Psoas muscle (tissue), 8 donors: ENCODE measurements at places on chromosomes 16 and 17.

DNA sequence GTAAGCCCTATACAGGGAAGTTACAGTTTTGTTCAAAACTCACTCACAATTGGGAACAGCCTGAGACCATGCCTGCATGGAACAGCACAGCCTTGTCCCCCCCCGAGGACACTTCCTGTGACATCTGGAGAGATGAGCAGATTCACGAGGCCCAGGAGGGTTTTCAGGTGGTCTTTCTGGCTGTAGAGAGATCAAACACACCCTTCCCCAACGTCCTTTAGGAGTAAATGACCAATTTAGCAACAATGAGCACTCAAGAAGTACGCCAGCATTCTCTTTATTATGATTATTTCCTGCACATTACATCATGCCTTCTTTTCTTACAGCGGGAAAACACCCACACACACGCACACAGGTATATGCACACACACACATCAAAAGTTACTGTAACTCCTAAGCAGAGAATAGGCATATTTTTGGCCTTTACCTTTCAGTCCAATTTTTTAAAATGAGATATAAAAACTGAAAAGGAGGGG lies 39.0 kb downstream of the ADCY9 start:
- H3K4me3 ChIP-seq, result no peak overlapping the region
- peak overlapping the region; percentile 64 for H3K27ac ChIP-seq
- H3K4me1 ChIP-seq, result peaks cover 26% of the 10 kb centered on the region
- H3K36me3 ChIP-seq, result no peaks in the 10 kb centered on the region
- no peak for DNase-seq

- H3K27me3 ChIP-seq, result no peaks in the 10 kb centered on the region
- no peak for DNase-seq
- H3K4me3 ChIP-seq, result peak overlapping the region; percentile 79
- H3K27ac ChIP-seq, result peak overlapping the region; percentile 82
These were observed 1.0 kb downstream of the SLC47A1 start for GRCh38 chr17:19534562-19535149.

GRCh38 chr17:2906901-2907300 lies 110.7 kb downstream of the RAP1GAP2 start:
- H3K4me3 ChIP-seq, result no peak overlapping the region
- H3K27ac ChIP-seq, result no peak overlapping the region
- no peaks in the 10 kb centered on the region for H3K27me3 ChIP-seq
- no peaks in the 10 kb centered on the region for H3K36me3 ChIP-seq
- no peak for DNase-seq

DNA sequence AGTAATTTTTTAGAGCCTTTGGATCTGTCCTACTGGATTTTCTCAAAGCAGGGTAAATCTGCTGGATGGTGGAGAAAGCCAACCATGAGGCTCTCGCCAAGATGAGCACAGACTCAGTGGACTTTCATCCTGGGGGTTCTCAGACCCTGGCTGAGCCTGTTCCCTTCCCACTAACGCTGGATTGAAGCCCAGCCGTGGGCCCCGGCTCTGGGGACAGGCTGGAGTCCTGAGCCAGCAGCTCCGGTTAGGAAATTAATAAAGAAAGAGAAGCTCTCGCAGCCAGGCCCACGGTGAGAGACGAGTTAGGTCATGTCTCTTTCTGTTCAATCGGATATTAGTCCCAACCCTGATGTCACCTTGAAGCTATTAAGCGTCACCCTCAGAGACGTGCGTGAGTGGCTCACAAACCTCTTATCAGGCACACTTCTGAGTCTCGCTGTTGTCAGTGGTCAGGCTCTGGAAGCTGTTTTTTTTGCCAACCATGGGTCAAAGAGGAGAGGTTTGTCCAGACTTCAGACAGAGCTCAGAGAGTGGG lies 27.1 kb downstream of the MEOX1 start:
- no peaks in the 10 kb centered on the region for H3K27me3 ChIP-seq
- H3K4me3 ChIP-seq, result no peak overlapping the region
- peak overlapping the region; percentile 30 for H3K27ac ChIP-seq
- H3K4me1 ChIP-seq, result no peaks in the 10 kb centered on the region

DNA sequence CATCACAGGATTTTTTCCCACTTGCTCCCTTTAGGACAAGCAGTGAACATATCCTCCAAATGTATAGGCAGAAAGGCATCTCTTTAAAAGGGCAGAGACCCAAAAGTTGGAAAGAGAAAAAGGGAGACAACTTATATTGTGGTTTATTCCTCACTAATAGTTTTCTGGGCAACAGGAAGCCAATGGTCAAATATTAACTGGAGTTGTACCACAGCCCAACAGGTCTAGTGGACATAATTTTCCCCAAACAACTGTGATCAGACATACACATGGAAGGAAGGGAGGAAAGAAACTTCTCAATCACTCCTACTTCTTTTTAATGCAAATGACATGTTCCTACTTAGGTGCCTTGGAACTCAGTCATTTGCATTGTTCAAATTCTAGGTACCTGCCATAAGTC lies 78.4 kb downstream of the SOX9 start:
- H3K36me3 ChIP-seq, result no peaks in the 10 kb centered on the region
- H3K27ac ChIP-seq, result no peak overlapping the region
- H3K4me1 ChIP-seq, result no peaks in the 10 kb centered on the region
- peaks cover 3% of the 10 kb centered on the region for H3K27me3 ChIP-seq
- DNase-seq, result no peak

DNA sequence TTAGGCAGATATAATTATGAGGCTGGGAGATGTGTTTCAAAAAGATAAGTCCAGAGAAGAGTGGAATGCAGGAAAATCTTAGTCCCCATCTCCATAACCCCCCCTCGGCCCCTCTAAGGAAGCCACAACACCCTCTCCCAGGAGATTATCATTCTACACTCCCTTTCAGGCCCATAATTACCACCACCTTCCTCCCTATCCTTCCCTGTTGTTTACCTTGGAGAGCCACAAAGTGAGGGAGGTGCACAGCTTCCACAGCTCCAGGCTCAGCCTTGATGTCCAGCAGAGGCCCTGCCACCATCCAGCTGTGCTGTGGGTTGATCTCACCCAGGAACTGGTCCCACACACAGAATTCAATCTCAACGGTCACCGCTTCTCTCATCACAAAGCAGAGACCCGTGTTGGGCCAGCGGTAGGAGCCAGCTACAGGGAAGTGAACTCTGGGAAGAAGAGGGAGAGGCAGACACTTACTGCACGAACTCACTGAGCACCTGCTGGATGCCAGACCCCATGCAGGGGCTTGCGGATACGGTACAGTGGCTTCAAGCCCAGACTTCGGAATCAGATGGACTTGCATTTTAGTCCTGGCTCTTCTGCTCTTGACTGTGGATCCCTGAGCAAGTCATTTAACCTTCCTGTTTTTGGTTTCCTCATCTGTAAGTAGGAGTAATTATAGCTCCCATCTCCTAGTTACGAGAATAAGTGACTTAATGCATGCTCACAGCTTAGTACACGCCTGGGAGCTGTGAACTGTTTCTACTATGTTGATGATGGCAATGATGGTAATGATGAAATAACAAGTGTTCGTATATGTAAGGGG lies 44.1 kb downstream of the MIS12 start:
- no peaks in the 10 kb centered on the region for H3K36me3 ChIP-seq
- no peak overlapping the region for H3K4me3 ChIP-seq
- H3K27ac ChIP-seq, result no peak overlapping the region
- no peak for DNase-seq
- H3K27me3 ChIP-seq, result no peaks in the 10 kb centered on the region
- peaks cover 21% of the 10 kb centered on the region for H3K4me1 ChIP-seq

GRCh38 chr17:31226373-31226772 lies 70.7 kb downstream of the OMG start:
- H3K4me1 ChIP-seq, result no peaks in the 10 kb centered on the region
- no peak for DNase-seq
- H3K27ac ChIP-seq, result no peak overlapping the region
- no peaks in the 10 kb centered on the region for H3K27me3 ChIP-seq

DNA sequence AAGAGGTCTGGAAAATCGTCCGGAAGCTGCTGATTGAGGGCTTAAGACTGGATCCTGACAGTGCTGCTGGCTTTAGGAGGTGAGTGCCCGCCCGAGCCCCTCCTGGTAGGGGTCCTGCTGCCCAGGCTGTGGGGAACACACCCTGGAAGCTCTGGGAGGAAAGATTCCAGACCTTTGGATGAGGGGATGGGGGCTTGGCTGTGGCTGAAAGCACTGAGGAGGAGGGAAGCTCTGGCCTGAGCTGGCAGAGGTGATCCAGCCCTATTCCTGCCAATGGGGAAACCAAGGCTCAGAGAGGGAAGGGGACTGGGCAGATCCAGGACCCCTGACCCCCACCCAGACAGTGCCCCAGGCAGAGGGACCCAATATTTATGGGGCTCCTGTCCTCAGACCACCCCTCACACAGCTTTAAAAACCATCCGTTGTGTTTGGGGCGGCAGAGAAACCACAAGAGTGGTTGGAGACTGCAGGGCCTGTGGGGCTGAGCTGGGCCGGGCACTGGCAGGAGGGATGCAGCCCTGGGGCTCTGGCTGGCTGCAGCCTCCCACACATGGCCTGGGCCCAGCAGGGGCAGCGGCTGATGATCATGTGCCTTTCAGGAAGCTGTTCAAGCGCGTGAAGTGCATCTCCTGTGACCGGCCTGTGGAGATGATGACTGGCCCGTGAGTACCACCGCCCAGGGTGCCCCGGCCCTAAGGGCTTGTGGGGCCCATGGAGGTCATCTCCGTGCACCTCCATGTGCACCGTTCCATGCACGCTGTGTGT lies 22.8 kb downstream of the UBALD1 start:
- no peak overlapping the region for H3K27ac ChIP-seq
- no peak overlapping the region for H3K4me3 ChIP-seq
- H3K36me3 ChIP-seq, result no peaks in the 10 kb centered on the region
- no peak for DNase-seq
- H3K27me3 ChIP-seq, result no peaks in the 10 kb centered on the region
- no peaks in the 10 kb centered on the region for H3K4me1 ChIP-seq
